Stimulated activated CD4-positive, alpha-beta T cell treated with anti-CD3 and anti-CD28 coated beads, Interleukin-1b, Interleukin-23, amount 100 ng/mL, for 1 hour (primary cell): ENCODE measurements at places on chromosomes 4 and X.

DNA sequence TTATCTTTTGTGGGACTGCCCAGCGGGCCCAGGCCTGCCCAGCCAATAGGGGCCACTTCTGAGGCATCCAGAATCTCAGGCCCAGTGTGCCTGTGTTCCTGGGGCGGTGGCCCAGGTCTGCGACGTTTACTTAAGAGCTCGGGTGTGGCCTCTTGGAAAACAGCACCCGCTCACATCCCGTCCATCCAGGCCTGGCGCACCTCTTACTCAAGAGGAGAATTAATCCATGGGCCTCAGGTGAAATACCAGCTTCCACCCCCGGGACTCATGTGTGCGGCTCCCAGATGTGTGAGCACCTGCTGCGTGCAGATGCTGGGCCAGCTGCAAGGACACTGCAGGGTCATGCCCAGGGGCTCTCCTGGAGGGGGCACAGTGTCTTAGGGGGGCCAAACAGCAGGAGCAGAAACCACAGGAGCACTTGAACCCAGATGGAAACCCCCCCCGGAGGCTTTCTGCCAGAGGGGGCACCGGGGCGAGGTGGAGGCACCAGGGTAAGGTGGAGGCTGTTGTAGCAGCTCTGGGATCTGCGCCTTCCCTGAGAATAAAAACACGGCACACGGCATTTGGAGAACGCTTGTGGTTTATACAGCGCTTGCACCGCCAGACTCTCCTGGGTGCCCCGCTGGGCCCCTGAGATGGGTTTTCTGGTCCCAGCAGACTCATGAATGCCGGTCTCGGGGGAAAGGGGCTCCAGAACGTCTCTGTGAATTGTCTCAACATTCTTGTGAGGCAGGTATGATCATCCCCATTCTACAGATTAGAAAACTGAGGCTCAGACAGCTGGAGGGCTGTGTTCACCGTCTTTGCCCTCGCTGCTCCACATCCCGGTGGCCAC lies 2.8 kb downstream of the PSAPL1 start:
- DNase-seq, result no peak

- DNase-seq, result no peak
Observed at GRCh38 chr4:10747186-10747585, 62.6 kb upstream of the CLNK start.

- DNase-seq, result no peak
Observed at GRCh38 chr4:150286656-150287055, 208.4 kb downstream of the DCLK2 start.

DNA sequence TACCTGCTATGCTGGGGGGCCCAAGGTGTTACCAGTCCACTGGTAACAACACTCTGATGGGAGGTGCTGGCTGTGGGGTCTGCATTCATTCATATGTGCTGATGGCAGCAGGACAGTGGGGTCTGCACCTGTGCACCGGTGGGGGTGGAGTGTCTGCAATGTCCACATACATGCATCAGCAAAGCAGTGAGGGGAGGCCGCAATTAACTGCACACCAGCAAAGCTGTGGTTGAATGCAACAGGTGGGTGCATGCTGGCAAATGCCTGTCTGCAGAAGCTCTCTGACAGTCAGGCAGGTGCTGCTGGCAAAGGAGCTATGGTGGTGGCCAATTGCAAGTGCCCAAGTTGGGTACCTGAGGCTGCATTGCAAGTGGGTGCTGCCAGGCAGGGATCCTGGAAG lies 426.5 kb upstream of the FMR1 start:
- no peak for DNase-seq

- peak; percentile 61 for DNase-seq
Observed at GRCh38 chrX:153507484-153508178, 9.8 kb upstream of the ATP2B3 start.

- no peak for DNase-seq
Observed at GRCh38 chrX:132171478-132171877, 43.7 kb upstream of the FRMD7 start.

- no peak for DNase-seq
Observed at GRCh38 chrX:49840679-49841078, 11.6 kb downstream of the PAGE4 start.

DNA sequence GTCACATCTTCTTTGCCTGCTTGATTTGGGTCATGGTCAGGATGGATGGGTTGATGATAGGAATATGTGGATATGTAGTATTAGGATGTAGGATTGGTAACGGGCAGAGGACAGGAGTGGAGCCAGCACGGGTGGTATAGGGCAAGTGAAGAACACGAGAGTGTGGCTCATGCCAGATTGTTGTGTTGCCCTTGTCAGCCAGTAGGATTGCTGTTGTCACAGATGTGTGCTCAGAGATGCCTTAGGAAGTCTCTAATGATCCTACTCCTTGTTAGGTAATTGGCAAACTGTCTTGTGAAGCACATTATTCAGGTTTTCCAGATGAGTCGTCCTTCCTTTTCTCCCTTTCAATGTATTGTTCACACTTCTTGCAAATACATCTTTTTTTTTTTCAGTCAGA lies 5.5 kb downstream of the ATP10D start:
- no peak for DNase-seq

- DNase-seq, result peak; percentile 56
Observed at GRCh38 chr4:663438-664428, 10.3 kb downstream of the ATP5ME start.

DNA sequence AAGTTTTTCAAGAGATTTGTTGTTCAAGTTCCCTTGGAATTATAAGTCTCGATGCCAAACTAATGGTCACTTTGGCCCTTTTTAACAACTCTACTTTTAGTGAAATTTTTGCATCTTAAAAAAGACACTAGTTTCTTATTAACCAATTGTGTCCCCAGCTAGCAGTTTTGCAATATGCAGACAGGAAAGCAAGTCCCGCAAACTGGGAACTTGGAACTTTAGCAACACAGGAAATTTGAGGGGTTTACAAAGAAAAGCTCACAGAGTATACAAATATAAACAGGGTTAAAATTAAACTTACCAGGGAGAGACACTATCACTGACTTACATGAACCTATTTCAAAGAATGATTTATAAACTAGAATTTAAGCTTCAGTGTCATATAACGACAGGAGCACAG lies 137.9 kb downstream of the ANK2 start:
- DNase-seq, result no peak

GRCh38 chr4:2798399-2799223 lies 5.7 kb downstream of the SH3BP2 start:
- no peak for DNase-seq

GRCh38 chr4:56303921-56304320 lies 83.4 kb downstream of the AASDH start:
- no peak for DNase-seq

DNA sequence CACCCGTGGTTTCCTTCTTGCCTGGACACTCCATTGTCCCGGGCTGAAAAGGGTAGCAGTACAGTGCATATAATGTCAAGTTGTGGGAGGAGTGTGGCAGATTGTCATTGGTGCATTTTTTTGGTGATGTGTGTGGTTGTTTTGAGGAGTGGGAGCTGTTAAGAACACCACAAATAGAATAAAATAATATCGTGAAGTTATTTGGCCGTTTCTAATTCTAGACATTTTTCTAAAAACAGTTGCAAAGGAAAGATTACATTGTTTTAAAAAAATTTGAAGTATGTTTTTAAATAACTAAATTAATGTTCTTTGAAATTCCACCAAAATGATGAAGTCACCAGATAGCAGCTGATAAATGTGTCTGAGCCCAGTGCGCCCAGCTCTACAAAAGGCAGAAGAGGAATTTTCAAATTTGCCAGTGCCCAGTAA lies 1.3 kb downstream of the PKD2 start:
- no peak for DNase-seq

GRCh38 chrX:153525451-153525850 lies 8.0 kb downstream of the ATP2B3 start:
- no peak for DNase-seq

DNA sequence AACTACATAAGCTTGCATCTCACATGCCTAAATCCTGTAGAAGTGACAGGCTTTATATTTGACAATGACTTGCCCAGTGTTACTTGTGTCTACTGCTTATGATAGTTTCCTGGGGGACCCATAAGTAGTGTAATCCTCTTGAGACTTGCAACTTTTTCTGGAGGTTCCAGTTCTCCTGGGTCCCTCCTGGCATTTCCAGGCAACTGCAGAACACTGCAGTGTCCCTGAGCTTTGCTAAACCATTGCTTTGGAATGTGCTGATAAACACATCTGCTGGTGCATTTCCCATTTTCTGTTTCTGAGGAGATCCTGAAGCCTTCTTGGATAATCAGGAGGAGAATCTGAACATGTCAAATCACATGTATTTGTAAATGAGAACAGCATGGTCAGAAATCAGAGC lies 82.0 kb downstream of the ANOS1 start:
- DNase-seq, result no peak

GRCh38 chr4:147927377-147928137 lies 195.7 kb downstream of the ARHGAP10 start:
- no peak for DNase-seq

GRCh38 chrX:10172877-10173276 lies 16.1 kb downstream of the CLCN4 start:
- DNase-seq, result no peak

- no peak for DNase-seq
Observed at GRCh38 chrX:107823456-107823855, 2.2 kb upstream of the MID2 start.

GRCh38 chr4:77676842-77677241 lies 71.2 kb downstream of the CXCL13 start:
- no peak for DNase-seq

GRCh38 chrX:101078716-101079598 lies at the start of gene TMEM35A:
Gene TMEM35A (plus strand): TSS chrX:101078879. CDS start chrX:101079003, 124 bp downstream.
- DNase-seq, result no peak

- no peak for DNase-seq
Observed at GRCh38 chrX:3143043-3143799, 102.0 kb downstream of the ARSF start.

- DNase-seq, result no peak
Observed at GRCh38 chrX:2299871-2300270, 200.9 kb downstream of the DHRSX start.

DNA sequence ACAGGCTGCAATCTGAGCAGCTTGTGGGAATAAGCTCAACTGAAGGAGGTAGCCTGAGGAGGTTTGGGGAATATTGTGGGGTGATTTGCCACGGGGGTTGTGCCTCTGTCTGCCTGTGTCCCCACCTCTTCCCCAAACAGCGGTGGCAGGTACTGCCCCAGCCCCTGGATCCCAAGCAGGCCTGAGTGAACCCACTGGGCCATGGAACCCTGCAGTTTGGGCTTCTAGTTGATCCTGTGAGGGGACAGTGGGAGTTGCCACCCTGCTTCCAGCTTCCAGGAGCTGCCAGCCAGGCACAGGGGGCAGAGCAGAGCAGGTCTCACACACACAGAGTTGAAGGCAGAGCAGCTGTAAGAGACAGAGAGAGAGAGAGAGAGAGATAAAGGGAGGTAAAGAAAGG lies 97.4 kb downstream of the PJA1 start:
- no peak for DNase-seq

GRCh38 chrX:24463077-24463476 lies 2.0 kb upstream of the PDK3 start:
- DNase-seq, result no peak

DNA sequence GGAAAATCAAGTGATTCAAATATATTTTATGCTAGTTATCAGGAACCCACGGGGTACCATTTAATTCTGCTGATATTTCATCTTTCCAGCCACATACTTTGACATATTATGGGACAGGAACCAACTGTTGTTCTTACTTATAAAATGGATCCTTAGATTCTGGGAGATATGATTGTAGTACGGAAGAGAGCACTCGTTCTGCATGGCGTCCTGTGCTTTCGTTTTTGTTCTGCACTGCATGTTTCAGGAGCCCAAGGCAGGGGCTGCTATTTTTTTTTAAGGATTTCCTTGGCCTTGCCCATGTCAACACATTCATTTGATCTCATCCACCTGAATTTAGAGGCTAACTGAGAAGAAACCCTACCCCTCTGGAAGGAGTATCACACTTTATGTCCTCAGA lies 245.5 kb upstream of the TLL1 start:
- DNase-seq, result no peak

DNA sequence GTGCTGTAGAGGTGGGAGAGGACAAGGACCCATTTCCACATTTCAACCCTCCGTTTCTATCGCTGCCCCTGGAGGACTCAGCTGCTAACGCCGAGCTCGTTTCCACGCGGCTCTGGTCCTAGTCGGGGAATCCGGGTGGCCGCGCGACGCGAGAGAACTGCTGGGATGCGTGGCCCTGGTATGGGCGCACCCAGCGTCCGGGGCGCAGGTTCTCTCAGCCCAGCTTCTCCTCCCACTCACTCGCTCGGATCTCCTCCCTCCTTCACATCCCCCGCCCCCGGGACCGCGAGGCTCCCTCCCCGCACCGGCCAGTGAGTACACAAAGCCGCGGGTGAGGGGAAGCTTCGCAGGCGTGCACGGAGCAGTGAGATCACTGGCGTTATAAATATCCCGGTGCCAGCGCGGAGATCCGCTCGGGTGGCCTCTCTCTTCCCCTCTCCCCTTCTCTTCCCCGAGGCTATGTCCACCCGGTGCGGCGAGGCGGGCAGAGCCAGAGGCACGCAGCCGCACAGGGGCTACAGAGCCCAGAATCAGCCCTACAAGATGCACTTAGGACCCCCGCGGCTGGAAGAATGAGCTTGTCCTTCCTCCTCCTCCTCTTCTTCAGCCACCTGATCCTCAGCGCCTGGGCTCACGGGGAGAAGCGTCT lies at the start of gene FGF5:
Gene FGF5, plus strand, starts transcription at position 412 of the 649 bp plus-strand sequence. Its CDS starts 161 bp downstream, at position 573.
- no peak for DNase-seq

DNA sequence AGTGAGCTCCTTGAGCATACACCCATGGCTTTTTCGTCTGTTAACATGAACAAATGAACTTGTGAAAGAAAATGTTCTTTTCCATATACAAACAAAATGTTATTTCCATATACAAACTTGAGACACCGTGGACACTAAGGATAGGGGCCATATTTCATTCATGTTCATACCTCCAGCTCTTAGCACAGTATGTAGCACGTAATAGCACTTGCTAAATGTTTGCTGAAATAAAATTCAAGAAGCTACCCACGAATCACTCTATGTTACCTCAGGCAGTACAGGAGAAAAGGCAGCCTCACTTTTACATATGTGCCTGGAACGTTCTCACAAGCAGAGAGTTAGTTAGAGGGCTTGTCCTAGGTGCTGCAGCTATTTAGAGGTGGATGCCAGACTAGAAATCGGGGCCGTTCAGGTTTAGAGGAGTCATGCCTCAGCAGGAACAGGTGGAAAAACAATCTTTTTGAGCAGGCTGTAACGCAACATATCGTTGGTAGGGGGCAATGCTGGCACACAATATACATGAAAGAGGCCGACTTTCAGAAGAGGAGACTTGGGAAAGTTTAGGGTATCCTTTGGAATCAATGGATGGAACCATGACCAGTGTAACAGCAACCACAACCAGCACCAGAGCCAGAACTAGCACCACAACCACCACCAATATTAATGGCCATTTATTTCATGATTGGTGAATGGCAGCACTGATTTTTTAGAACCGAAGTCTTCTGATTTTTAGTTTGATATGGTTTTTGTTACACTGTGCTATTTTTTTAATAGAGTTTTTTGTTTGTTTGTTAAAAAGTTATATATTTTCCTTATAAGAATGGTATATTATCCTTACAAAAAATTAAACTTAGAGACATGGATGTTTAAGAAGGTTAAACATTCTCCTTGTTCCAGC lies 14.8 kb upstream of the PAQR3 start:
- DNase-seq, result no peak
